ENCODE measurements at places on chromosomes 5 and 9.

DNA sequence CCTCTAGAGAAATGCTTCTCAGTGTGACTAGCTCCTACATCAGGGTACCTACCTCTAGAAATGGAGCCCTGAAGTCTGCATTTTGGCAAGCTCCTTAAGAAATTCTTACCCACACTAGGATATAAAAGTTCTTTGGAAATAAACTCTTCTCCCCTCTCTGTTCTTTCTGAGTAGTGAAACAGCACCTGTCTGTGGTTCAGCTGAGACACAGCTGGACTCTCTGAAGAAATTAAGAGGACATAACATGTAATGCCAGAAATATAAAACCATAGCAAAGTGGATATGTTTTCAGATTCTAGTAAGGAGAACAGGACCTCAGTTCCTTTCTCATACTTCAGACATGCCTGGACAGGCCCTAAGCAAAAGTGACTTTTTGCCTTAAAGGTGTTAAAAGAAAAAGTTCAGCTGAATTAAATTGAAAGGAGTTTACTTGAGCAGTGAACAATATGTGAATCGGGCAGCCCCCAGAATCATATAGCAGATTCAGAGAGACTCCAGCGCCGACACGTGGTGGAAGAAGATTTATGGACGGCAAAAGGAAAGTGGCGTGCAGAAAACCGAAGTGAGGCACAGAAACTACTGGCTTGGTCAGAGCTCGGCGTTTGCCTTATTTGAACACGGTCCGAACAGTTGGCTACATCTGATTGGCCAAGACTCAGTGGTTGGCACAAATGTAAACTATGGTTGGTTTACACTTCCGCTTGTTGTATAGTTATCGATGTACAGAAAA lies 64.5 kb downstream of the PRKACG start:
- DNase-seq = no peak

DNA sequence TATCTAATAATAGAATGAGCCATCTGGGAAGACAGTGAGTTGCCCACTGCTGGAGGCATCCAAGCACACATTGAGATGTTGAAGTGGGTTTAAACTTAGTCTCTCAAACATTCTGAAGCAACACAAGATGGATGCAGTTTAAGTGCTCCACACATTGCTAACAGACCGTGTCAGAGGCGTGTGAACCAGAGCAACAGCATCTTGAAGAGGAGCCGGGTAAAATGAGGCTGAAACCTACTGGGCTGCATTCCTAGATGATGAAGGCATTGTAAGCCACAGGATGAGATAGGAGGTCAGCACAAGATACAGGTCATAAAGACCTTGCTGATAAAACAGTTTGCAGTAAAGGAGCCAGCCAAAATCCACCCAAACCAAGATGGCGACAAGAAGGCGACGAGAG lies 73.5 kb upstream of the TMEM215 start:
- DNase-seq = no peak

DNA sequence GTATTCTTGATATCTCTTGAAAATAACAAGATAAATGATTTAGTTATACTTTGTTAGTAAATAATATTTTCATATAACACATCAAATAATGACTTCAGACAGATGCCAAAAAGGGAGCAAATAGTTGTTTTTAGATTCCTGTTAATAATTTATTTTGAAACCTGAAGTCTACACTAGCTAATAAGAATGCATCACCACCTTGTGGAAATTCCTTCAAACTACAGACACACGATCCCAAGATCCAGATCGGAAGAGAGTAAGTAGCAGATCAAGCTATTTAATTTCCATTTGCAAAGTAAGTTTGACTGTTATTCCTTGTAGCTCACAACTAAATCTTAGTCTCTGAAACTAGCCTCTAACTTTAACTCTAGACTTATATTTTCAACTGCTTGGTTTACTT lies 35.5 kb upstream of the ISL1 start:
- no peak for DNase-seq

DNA sequence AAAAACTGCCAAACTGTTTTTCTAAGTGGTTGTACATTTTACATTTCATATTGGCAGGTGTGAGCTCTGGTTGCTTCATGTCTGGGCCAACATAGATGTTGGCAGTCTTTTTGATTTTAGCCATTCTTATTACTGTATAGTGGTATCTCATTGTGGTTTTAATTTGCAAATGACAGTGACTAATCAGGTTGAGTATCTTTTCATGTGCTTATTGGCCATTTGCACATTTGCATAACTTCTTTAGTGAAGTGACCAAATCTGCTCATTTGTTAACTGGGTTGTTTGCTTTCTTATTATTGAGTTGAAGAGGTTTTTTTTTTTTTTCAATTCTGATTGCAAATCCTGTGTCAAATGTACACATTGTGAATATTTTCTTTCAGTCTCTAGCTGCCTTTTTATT lies 36.9 kb upstream of the MSX2 start:
- no peak for DNase-seq

Measured in smooth muscle cell of the brain vasculature (primary cell).